BE2C (cell line): ENCODE measurements at places on chromosomes 3 and 15.

- DNase-seq: no peak
Measured at GRCh38 chr3:42050126-42050525, 41.0 kb upstream of the TRAK1 start.

DNA sequence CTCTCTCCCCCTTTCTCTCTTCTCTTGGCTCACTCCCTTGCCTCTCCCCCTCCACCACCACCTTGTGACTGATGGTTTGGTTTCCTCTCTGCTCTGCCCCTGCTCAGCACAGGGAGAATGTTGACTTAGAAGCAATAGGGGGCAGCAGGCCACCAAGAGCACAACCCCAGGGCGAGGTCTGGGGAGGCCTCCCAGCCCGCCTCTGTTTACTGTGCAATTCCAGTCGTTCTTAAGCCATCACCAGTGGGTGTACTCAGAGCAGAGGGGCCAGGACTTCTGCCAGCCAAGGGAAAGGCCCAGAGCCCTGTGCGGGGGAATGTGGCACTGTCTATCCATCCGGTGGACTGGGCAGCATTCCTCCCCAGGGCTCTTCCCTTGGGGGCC lies 5.7 kb upstream of the APEH start:
- DNase-seq: no peak

DNA sequence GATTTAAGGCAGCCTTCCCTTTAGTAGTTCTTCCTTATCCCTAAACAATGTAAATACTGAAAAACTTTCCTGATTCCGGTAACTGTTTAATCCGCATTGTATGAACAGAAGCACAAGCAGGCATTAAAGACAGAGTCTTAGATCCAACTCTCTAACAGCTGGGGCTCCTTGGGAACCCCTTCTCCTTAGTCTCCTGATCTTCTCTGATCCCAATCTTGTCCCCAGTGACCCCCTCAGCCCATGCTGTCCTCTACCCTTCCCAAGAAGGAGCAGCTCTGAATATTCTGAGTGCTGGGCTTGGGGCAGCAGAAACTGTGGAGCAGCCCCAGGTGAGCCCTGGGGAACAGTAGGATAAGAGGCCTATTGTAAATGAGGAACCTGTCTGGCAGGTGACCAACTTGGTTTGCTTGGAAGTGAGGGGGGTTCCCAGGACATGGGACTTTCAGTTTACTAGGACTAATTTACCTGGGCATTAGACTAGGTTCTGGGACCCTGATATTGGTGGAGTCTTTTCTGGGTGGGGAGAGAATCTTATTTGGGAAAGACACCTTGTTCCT lies 13.0 kb upstream of the SLC30A4 start:
- no peak for DNase-seq

DNA sequence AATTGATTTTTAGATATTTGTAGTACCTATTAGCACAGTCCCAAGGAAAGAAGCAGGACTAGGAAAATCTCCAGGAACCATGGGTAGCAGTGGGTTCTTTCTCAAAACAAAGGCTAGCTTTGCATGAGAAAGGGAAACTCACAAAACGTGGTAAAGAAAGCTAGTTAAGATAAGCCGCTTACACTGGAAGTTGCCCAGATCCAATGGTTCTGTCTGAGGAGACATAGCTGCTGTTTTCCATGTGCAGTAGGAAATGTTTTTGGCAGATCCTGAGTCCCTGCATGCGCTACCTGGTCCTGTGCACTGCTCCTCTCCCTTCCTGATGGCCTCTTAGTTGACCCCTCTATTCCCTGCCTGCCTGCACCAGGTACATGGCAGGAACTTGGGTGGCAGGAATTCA lies 60.4 kb downstream of the TFG start:
- no peak for DNase-seq

- DNase-seq: peak; percentile 10
Measured at GRCh38 chr3:104628185-104628789, 738.4 kb upstream of the ALCAM start.

- DNase-seq: peak; percentile 67
Measured at GRCh38 chr3:14480207-14481017, 59.7 kb downstream of the GRIP2 start.

DNA sequence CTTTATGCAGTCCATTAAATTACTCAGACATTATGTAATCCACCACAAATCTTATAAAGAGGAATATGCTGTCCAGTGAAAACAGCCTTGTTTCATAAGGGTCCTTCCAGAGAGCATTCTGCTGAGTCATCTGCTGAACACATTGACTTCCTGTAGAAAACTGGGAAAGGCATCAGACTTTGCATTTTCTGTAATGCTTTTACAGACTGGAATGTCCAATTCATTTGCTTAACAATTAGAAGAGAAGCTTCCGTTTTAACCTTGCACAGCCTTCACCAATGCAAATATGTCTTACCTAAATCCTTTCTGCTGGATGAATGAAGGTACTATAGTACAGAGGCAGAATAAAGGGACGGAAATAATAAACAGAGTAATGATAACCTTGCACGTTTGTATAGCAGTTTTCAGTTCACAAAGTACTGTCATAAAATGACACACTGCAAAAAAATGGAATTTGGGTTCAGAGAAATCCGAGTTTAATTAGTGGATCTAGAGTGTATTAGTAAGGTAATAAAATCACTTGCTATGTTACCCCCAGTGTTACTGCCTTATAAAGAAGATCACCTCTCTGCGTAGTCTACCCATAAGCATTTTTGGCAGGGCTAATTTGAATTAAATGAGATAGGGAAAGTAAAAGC lies 301.5 kb downstream of the PYDC2 start:
- DNase-seq: no peak

- peak; percentile 35 for DNase-seq
Measured at GRCh38 chr3:143951351-143951971, 20.2 kb upstream of the DIPK2A start.

GRCh38 chr15:56156877-56157276 lies 86.8 kb downstream of the RFX7 start:
- no peak for DNase-seq

DNA sequence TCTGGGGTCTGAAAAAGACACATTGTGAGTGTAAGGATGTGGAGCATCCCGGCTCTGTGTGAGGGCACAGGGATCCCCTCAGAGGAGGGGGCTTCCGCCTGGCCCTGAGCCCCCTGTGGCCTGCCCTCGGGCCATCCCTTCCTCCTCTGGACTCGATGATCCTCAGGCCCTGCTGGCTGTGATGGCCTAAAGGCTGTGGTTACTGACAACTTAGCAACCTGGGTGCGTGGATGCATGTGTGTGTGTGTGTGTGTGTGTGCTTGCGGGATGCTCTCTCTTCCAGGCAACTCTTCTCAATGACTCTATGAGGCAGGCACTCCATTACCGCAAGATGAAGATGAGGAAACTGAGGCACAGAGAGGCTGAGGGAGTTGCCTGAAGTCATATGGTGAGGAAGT lies 66.0 kb downstream of the ASB7 start:
- DNase-seq: no peak

- peak; percentile 19 for DNase-seq
Measured at GRCh38 chr15:74837482-74838136, 5.3 kb downstream of the ULK3 start.
